RPMI8226 (cell line): ENCODE measurements at places on chromosomes 12 and 14.

DNA sequence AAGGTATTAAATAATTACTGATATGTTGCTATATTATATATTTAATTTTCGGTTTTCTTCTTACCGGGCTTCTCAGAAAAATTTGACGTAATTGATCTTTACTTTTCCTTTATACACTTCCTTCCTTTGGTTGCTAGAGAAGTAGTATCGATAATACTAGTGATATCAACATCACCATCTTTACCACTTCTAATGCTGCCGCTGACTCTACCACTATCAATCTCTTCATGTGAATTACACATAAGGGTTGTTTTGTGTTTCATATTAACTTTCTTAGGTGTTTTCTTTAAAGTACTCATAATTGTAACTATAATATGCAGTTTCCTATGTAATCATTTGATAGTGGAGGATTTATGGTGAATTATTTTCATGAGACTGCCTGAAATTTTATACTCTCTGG, 30.9 kb upstream of the KLRF1 start:
- no peak for DNase-seq

GRCh38 chr12:52366738-52367485, at the start of gene KRT85:
Gene KRT85 (minus strand): TSS chr12:52367481. CDS start chr12:52367405, 76 bp downstream.
- DNase-seq = no peak

- no peak for DNase-seq
These were observed 174.1 kb upstream of the SFSWAP start for GRCh38 chr12:131536766-131537165.

- no peak for DNase-seq
These were observed 176.0 kb downstream of the CHST11 start for GRCh38 chr12:104632724-104633201.

GRCh38 chr14:30748343-30748742, 126.0 kb upstream of the COCH start:
- DNase-seq = no peak

DNA sequence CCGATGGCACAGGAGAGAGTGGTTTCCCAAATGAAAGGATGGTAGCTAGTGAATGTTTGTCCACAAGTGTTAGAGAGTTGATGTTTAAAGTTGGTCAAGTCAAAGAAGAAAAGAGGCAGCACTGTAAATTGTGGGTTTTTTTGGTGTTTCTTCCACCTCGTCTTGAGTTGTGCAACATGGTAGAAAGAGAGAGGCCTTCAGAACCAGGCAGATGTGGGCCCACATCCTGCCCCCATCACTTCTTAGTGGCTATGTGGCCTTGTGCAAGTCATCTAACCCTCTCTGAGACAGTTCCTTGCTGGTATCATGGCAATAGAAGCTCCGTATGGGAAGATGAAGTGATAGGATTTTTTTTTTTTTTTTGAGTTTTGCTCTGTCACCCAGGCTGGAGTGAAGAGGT, 60.8 kb downstream of the NDUFA12 start:
- no peak for DNase-seq

GRCh38 chr12:39431002-39431796, 11.7 kb downstream of the KIF21A start:
- no peak for DNase-seq

GRCh38 chr12:24285448-24285847, 336.0 kb upstream of the SOX5 start:
- DNase-seq = no peak

DNA sequence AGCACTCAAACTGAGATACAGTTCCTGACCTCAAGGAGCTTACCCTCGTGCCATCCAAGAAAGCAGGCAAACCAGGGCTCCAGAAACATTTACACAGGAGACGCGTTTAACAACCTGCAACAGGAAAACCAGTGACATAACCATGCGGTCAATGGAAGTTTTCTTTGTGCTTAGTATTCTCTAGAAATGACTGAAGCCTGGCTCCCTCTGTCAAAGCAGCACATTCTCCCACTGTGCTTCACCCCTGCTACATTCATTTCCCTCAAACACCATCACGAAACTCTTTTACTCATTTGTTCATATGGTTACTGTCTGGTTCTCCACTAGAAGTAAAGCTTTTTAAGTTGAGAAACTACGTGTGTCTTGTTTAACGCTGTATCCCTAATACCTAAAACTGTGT, 161.3 kb upstream of the CCND2 start:
- DNase-seq = no peak

- no peak for DNase-seq
These were observed 39.1 kb upstream of the CRADD start for GRCh38 chr12:93638095-93638494.

DNA sequence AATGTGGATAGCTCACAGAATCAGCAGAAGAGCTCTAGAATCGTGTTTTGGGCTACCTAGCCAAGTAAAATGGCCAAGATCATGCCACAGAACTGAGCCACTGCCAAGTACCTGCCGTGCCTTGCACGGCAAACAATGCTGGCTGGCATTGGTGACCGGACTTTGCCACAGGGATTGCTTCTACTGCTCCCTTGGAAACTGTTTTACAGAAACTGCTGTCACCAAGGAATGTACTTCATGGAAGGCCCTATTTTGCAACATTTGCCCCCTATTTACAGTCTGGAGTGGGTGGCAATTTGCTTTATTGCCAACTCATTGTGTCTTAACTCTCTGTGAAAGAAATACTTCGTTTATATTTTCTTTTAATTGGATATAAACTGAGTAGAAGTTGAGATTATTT, 49.0 kb downstream of the BORCS5 start:
- DNase-seq = no peak

- DNase-seq = no peak
These were observed 699 bp upstream of the HOXC11 start for GRCh38 chr12:53972152-53972702.

GRCh38 chr12:124490584-124491305, 76.7 kb downstream of the NCOR2 start:
- no peak for DNase-seq

GRCh38 chr14:93092606-93093556, 22.8 kb downstream of the ITPK1 start:
- DNase-seq = no peak

DNA sequence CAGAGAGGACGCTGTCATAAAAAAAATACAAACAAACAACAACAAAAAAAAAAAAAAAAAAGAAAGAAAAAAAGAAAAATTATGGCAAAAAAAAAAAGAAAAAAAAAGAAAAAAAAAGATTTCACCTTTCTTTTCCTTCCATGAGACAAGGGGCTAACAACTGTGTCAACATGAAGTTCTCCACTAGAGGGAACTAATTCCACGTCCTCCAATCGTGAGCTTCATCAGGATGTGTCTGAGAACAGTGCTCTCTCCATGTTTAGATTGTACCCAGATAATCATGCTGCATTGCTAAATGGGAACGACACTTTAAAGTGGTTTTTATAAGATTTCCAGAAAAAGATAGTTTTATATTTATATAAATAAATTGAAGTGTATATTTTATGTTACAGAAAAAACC, 96.2 kb upstream of the PTPRB start:
- DNase-seq = peak; percentile 61

DNA sequence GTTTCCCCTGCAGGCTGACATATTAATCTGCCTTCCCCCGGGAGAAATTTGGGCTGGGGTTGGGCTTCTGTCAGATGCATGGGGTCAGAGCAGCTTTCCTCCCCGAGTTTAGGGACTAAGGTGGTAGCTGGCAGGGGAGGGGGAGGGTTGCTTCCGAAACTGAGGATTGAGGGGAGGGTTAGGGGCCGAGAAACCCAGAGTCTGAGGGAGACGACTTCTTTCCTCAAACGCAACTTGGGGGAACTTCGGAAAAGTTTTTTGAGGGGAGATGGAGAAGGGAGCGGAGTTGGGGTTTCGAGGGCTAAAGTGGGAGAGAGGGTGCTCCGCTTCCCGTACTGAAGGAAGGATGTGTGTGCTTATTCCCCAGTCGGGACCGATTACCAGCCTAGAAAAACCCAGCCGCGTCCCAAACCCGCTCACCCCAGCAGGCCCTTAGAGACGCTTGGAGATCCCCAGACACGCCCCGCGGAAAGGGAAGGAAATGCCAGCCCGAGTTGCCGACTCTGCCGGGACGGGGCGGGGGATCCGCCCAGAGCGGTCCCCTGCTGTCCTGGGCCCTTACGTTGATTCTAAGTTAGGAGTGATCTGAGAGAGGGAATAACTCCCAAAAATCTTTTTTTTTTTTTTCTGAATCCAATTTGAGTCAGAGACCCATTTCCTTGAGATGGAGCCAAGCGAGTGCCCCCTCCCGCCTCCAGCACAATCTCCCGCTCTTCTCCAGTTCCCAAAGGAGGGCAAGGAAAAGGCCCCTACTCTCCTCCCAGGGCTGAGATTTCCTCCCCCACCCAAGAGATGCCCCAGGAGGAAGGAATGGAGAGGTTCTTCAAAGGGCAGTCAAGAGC, 61.9 kb downstream of the SMUG1 start:
- DNase-seq = no peak

- DNase-seq = no peak
These were observed 290.4 kb upstream of the RTL1 start for GRCh38 chr14:101193845-101194372.

- no peak for DNase-seq
These were observed 8.3 kb downstream of the REC8 start for GRCh38 chr14:24179961-24180796.
